Mammary microvascular endothelial cell (primary cell): ENCODE measurements at places on chromosomes 2 and 18. TPM values are rescaled to one million over a fixed set of nuclear protein-coding genes. Genes with fewer than 3 reads are reported as not detected.

SPATA3 gene
- total RNA-seq = not detected in 2 replicates

MBOAT2 gene
- 7.3 and 13.5 TPM in 2 replicates for total RNA-seq

FKBP1B gene
- total RNA-seq = 15.6 and 21.6 TPM in 2 replicates

HOXD3 gene
- 4.6 and 4.9 TPM in 2 replicates for total RNA-seq
